IMR-90 (cell line): ENCODE measurements at places on chromosomes 12 and 14. TPM values are rescaled to one million over a fixed set of nuclear protein-coding genes. Genes with fewer than 3 reads are reported as not detected.

Gene SLC25A47
- polyA plus RNA-seq: not detected in 2 replicates

Gene NOS1
- polyA plus RNA-seq: 0.09 TPM in 1 of 2 replicates, not detected in the other

Gene FOXN4
- not detected in 2 replicates for polyA plus RNA-seq

Gene SLC4A8
- polyA plus RNA-seq: 3.1 and 3.2 TPM in 2 replicates

Gene HOXC6
- polyA plus RNA-seq: 1.1 TPM in 2 replicates

Gene SPTB
- polyA plus RNA-seq: 0.03 and 0.07 TPM in 2 replicates

Gene GPR65
- polyA plus RNA-seq: 0.05 TPM in 1 of 2 replicates, not detected in the other

Gene PTHLH
- 1.3 and 1.6 TPM in 2 replicates for polyA plus RNA-seq

Gene DPY19L2
- 0.90 and 1.6 TPM in 2 replicates for polyA plus RNA-seq

Gene GEMIN2
- polyA plus RNA-seq: 11.2 and 11.9 TPM in 2 replicates

Gene SOAT2
- 0.39 and 0.55 TPM in 2 replicates for polyA plus RNA-seq

Gene TMCC3
- polyA plus RNA-seq: 0.09 and 0.14 TPM in 2 replicates

Gene FAM186B
- polyA plus RNA-seq: 0.10 TPM in 2 replicates

Gene KCNJ8
- 7.2 and 8.0 TPM in 2 replicates for polyA plus RNA-seq

Gene OVCH1
- 0.05 TPM in 1 of 2 replicates, not detected in the other for polyA plus RNA-seq

Gene SH2B3
- polyA plus RNA-seq: 20.2 and 20.9 TPM in 2 replicates

Gene RPGRIP1
- polyA plus RNA-seq: not detected in 2 replicates

Gene IAPP
- polyA plus RNA-seq: not detected in 2 replicates

Gene NTF3
- 32.4 and 36.0 TPM in 2 replicates for polyA plus RNA-seq

Gene SERPINA10
- not detected in 2 replicates for polyA plus RNA-seq

Gene AMN
- 0.11 and 0.24 TPM in 2 replicates for polyA plus RNA-seq

Gene SLC16A7
- polyA plus RNA-seq: 1.9 and 2.6 TPM in 2 replicates

Gene PCED1B
- polyA plus RNA-seq: 2.0 and 2.6 TPM in 2 replicates

Gene TAS2R19
- 0.24 and 0.29 TPM in 2 replicates for polyA plus RNA-seq

Gene NDUFB1
- polyA plus RNA-seq: 326 and 333 TPM in 2 replicates

Gene CCDC77
- polyA plus RNA-seq: 7.2 TPM in 2 replicates

Gene SSTR1
- polyA plus RNA-seq: 5.5 and 5.6 TPM in 2 replicates

Gene PPTC7
- polyA plus RNA-seq: 5.9 and 6.8 TPM in 2 replicates

Gene TEX52
- polyA plus RNA-seq: not detected in 2 replicates
